ENCODE measurements at places on chromosomes 2 and 18.

GRCh38 chr2:233480490-233481202, 85.9 kb downstream of the USP40 start:
- DNase-seq: no peak

DNA sequence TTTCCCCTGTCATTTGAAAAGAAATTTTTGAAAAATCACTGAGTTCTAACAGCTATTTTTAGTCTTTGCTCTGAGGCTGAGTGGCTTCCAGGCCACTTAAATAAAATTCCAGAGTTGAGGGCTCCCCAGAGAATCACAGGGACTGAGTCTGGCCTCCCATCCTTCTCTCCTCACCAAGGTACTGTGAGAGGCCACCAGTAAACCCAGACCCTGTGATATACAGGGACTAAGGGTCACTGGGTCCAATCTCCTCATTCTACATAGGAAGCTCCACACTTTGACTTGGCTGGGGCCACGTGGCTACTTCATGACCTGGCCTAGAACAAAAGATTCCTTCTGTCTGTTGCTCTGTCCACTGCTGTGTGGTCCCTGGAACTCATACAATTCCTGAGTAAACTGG, 123.2 kb upstream of the CDCA7 start:
- no peak for DNase-seq

DNA sequence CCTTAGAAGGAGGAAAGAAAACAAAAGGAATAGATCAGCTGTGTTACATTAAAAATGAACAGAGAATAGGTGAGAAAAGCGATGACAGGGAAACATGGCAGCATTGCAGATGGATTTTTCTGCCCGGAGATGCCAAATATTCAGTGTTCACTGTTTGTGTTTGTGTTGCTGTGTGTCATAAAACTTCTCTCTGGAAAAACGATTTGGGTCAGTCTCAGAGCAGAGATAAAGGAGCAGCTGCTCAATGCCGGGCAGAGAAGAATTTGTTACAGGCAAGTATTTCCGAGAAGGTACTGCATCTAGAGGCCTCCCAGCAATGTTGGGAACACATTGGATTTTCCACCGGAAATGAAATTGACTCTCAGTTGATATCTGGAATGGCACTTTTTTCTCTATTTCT, 156.4 kb upstream of the KLHL14 start:
- DNase-seq: no peak

DNA sequence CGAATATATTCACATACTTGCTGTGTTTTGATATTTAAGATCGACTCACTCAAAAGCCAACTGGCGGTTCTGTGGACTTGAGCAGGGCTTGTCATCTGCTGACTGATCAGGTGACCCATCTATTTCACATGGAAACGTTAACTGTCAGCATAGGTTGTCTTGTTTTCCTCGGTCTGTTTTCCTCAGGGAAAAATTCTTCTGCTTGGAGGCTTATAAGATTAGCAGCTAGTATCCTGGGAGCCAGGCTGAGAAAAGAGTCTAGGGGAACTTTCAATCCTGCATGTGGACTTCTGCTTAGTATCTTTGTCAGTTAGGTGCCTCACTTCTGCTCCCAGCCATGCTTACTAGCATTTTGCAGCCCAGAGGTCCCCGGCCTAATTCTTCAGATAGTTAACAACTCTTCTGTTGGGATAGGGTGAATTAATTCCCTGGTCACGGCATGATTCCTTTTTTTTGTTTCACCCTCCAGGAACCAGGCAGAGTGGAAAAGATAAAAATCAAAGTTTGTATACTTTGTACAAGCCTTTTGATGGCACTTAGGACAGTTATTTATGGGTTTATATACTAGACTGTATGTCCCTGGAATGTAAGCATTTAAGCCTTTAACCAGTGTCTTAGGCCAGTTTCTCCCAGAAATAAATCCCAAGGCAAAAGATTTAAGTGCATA, 226.0 kb downstream of the GULP1 start:
- DNase-seq: no peak

GRCh38 chr2:122514451-122514996, 759.1 kb downstream of the TSN start:
- DNase-seq: no peak

DNA sequence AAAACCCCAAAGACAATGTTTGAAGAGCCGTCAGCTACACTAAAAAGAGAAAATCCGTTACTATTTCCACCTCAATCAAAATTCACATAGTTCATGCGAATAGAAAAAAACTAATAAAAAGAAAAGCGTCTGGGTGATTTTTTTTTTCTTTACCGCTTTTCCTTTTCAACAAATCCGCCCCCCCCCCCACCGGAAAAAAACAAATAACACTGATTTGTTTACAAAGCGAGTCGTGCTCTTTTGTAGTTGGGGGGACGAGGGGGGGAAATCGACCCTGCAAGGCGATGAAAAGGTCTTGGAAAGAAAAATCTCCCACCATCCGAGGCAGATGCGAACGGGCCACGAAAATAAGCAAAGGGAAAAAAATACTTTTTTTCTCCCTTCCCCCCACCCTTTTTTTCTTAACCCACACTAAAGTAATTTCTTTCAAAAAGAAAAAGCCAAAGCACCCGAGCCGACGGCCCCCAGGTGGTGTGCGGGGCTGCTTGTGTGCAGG, 638 bp downstream of the ZNF521 start:
- DNase-seq: no peak
